Activated CD8-positive, alpha-beta memory T cell treated with anti-CD3 and anti-CD28 coated beads for 1 hour (primary cell): ENCODE measurements at places on chromosomes 3 and 15.

- DNase-seq = no peak
These were observed 12.6 kb downstream of the BFSP2 start for GRCh38 chr3:133412183-133413132.

GRCh38 chr3:149588909-149589308, 68.9 kb downstream of the WWTR1 start:
- DNase-seq = no peak

- no peak for DNase-seq
These were observed 157.7 kb upstream of the SLCO3A1 start for GRCh38 chr15:91695799-91696198.

DNA sequence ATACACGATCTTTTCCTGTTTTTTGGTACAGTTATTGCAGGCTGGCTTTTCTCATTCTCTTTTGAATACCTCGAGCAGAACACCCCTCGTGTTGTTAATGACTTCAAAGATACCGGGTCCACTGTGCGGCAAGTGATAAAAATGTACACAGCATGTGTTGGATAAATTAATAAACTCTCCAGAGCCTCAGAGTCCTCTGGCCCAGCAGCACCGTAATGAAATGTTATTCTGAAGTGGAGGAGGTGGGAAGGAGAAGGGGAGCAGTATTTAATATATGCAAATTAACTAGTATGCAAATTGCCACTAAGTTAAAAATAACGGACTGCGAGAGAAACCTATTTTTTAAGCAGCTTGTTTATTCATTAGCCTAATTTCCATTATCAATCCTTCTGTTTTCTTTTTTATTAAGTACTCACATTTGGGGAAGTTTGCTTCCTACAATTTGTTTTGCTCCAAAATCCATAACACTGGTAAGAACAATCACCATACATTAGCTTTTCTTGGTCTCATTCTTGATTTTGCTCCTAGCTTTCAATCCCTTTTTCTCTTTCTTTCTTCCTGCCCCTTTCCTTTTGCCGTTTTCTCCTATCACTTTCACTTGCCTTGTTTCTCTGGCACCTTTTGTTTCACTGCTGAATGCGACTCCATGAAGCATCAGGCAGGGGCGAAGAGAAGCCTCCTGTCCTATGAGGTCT, 462.3 kb upstream of the PPP2R3A start:
- no peak for DNase-seq

- no peak for DNase-seq
These were observed 3.5 kb upstream of the AHSG start for GRCh38 chr3:186609247-186609868.

GRCh38 chr3:49296781-49297411, 19.9 kb upstream of the C3orf62 start:
- DNase-seq = no peak

GRCh38 chr3:55697177-55697865, 210.2 kb upstream of the WNT5A start:
- no peak for DNase-seq

GRCh38 chr3:168604767-168605166, 509.0 kb upstream of the GOLIM4 start:
- no peak for DNase-seq

DNA sequence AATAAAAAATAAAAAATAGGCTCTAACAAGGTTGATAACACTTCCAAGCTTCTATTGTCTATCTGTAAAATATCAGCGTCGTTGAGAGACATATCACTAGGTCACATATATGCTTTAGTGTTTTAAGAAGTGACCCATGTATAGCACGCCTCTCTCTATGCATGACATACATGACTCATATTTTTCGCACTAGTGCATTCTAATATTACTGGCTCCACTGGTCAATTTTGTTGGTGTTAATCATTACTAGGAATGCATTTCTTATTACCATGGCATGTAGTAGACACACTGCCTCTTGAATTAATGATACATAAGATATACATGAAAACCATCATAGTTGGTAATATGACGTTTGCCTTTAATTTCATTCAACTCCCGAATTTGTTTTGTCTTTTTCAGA, 203.1 kb downstream of the CHL1 start:
- no peak for DNase-seq
